ENCODE measurements at places on chromosomes 2 and 18.

GRCh38 chr2:219124381-219125110 lies 36.1 kb downstream of the NHEJ1 start:
- DNase-seq: no peak

DNA sequence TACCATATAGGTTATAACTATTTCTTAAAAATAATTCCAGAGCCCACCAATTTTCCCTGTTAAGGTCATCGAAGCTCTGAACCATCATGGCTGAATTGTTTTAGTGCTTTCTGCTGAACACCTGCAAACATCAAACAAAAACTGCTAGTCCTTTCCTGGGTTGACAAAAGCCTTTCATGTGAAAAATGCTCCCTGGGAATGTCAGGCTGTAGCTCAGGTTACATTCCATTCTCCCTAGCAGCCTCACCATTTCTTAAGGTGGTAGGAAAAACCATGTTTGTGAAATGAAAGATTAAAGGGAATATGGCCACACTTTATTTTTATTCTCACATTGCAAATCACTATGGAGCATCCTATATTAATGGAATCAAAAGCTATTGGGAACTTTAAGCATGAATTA lies 5.7 kb downstream of the TCF4 start:
- DNase-seq: no peak

DNA sequence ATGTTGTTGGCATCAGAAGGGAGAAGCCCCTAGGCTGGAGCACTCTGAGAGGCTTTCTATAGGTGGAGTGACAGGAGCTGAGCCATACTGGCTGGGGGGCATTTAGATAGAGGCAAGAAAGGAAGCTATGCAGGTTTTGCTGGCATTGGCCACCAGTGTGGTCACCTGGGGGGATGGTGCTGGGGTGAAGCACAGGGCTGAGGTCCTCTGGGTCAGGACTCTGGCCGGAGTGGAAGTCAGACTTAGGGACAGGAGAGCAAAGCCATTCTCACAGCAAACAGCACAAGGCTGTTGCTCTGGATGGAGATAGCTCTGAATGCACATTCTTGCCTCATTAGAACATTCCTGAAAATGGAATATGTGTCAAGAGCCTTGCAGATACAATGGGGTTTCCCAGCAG lies 47.4 kb downstream of the NTSR2 start:
- DNase-seq: no peak

DNA sequence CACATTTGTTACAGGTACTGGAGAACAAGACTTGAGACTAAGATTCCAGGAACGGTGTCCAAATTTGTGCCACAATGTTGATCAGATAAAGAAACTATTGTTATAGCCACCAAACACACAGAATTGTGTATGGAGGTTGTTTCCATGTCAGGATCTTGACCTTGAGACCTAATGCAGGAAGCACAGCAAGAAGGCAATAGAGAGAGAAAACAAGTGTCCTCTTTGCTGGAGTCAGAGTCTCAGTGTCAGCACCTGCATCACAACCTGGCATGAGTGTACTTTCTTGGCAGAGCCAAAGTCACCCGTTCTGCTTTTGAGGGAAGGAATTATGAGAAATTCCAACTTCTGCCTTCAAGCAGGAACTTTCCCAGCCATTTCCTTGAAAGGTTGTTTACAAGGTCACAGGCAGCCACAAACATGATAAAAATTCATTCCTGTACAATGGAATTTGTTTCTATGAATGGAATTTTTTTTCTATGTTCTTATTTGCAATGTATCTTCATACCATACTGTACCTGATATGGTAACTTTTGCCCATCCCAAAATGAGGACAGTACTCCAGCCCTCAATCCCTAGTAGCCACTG lies 118.4 kb downstream of the PKP4 start:
- no peak for DNase-seq
